ENCODE measurements at places on chromosomes 2 and 18. TPM values are rescaled to one million over a fixed set of nuclear protein-coding genes. Genes with fewer than 3 reads are reported as not detected.

Gene DGKD
- 22.3 TPM for total RNA-seq

Gene DHRS9
- total RNA-seq, result not detected

Gene PAX3
- total RNA-seq, result not detected

Gene SLC19A3
- 0.79 TPM for total RNA-seq

Gene MAB21L4
- 0.33 TPM for total RNA-seq

Gene GTF3C2
- 86.6 TPM for total RNA-seq

DNA sequence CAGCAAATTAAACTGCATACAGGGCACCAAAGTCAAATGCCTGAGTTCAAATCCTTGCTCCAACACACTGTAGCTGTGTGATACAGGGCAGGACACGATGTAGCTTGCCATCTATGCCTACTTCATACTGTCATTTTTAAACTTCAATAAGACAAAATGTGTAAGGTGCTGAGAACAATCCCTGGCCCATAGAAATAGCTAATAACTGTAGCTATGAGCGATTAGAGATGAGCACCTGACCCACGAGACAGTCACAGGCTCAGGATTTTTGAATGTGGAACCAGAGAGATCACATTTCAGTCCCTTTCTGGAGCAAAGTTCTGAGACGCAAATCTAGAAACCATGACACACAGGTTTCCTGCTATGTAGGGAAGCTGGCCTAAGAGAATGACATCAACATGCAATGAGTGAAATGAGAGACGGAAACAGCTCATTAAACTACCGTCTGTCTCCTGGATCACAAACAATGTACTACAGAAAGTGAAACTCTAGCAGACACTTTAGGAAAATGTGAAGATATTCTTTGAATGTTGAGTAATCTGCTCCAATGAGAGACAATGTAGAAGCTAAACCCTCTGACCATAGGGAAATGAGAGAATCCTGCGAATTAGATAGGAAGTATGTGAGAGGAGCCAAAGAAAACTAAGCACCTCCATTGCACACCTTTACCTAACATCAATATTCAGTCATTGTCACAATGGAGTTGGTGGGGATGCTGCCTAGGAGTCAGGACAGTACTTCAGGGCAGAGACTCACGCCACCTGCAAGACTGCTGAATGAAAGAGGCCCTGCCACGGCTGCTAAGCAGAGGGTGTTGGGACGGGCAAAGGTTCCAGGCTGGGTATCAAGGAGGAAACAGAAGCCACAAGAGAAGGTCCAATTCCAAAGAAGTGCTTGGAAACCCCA is 25.5 kb downstream of the B4GALT6 start:
- no peak for DNase-seq

DNA sequence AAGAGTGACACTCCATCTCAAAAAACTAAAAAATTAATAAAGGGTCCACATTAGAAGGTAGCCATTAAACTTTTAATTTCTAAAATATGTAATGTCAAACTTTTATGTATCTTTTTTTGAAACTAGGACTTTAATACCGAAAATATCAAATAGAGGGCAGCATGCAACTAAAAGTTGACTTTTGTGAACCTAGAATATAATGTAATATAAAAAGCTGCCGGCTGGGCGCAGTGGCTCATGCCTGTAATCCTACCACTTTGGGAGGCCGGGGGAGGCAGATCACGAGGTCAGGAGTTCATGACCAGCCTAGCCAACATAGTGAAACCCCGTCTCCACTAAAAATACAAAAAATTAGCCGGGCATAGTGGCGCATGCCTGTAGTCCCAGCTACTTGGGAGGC is 62.8 kb downstream of the INO80D start:
- DNase-seq, result no peak

GRCh38 chr2:120716641-120717585 is 18.8 kb upstream of the GLI2 start:
- DNase-seq, result no peak

- DNase-seq, result no peak
These were observed 360.6 kb downstream of the RND3 start for GRCh38 chr2:150126839-150127238.

DNA sequence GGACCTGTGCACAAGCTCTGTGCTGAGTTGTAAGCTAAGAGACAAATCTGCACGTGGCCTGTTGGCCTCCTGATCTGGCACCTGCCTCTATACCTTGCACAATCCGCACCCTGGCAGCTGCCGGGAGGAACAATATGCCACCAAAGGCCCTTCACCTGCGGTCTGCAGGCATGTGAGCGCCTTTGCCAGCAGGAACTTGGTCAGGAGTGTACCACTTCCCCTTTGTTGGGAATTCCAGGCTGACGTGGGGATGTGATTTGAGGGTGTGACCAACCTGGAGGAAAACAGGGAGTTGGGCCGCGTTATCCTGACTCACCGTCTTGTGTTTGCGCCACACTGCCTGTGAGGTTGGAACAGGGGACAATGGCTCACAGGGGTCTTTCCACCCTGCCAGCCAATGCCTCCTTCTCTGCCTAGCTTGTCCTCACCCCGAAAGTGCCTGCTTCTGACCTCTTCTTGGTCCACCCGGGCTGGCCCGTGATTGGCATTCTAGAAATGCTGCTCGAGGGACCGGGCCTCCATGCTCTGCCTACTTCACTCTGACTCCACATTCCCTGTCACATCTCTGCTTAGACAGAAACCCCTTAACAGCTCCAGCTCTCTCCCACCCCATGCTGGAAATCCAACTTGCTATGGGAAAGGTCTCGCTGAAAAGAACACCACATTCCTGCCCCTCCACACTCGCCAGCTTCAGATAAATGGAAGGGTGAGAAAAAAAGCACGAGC is 67.1 kb upstream of the MAP4K4 start:
- DNase-seq, result no peak

GRCh38 chr2:102436323-102436722 is 13.4 kb downstream of the IL18RAP start:
- DNase-seq, result no peak

DNA sequence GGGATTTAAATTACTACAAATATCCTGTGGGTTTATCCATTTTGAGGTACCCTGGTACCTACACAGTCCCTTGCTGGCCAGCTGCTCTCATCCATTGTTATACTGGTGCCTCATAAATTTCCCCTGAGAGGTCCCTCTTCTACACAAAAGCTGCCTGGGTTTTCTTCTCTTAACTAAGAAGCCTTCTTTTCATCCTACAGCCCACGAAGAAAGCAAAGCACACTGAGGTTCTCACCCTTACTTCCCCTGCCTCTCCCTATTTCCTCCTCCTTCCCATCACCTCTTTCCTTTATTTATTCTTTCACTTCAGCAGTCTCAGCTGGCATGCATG is 154.9 kb downstream of the CSRNP3 start:
- no peak for DNase-seq

- DNase-seq, result no peak
These were observed 1.0 kb upstream of the HJURP start for GRCh38 chr2:233855345-233855744.

- peak; percentile 22 for DNase-seq
These were observed 25.6 kb downstream of the ZNF236 start for GRCh38 chr18:76847916-76848315.

DNA sequence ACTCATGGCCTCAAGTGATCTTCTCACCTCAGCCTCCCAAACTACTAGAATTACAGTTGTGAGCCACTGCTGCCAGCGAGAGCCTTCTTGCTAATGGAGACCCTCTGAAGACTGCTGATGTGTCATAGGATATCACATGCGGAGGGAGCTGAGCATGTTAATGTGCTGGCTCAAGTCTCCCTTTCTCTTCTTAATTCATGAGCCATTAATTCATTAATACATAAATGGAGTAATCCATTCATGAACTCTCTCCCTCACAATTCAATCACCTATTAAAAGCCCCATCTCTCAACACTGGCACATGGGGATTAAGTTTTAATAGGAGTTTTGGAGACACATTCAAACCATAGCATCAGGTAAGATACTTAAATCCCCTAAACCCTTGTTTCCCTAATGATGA is 54.8 kb downstream of the SYT4 start:
- no peak for DNase-seq

DNA sequence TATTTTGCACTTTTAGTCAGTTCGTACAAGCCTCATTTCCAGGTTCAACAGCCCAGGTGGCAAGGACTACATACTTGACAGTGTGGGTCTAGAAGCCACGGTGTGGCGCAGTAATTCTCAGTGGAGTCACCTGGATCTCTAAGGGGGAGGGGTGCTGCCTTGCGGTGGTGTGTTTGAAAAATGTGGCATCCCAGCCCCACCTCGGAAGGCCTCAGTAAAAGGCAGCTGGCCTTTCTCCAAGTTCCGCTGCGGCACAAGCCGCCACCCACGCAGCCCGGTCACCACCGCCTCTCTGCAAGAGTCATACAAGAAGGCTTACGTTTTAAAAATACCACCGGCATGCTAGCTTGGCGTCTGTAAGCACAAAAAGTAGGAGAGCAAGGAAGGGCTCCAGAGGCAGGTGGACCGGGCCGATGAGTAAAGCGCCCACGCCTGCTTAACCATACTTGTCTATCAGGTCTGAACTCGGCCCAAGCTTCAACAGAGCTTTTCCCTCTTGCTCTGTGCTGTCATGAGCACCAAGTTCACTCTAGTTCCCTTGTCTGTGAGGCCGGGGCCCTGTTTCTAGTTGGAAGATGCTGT is 49.5 kb downstream of the SPRED2 start:
- DNase-seq, result peak; percentile 96

- peak; percentile 79 for DNase-seq
These were observed 131.9 kb downstream of the ASB1 start for GRCh38 chr2:238558456-238559099.

- no peak for DNase-seq
These were observed 197.2 kb upstream of the POU3F3 start for GRCh38 chr2:104656571-104657163.

- no peak for DNase-seq
These were observed 68.6 kb upstream of the SPOPL start for GRCh38 chr2:138432971-138433370.

- no peak for DNase-seq
These were observed 67.8 kb downstream of the TTC32 start for GRCh38 chr2:19833978-19834377.

GRCh38 chr2:218815649-218816048 is 16.0 kb downstream of the PRKAG3 start:
- DNase-seq, result no peak

DNA sequence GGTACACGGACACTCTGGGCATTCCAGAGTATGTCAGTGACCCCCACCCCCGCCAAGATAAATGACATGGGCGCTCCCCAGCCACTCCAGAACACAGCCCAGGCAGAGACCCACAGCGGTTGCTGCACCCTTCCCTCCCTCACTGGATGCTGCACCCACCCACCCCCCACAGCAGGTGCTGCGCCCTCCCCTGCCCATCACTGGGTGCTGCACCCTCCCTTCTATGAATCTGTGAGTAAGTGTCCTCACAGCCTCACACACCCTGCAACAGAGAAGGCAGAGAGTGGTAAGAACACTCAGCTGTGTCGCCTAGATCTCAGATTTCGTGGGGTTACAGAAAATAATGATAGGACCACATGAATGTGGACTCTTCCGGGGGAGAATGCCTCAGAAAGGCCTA is 23.5 kb downstream of the CHMP1B start:
- no peak for DNase-seq

DNA sequence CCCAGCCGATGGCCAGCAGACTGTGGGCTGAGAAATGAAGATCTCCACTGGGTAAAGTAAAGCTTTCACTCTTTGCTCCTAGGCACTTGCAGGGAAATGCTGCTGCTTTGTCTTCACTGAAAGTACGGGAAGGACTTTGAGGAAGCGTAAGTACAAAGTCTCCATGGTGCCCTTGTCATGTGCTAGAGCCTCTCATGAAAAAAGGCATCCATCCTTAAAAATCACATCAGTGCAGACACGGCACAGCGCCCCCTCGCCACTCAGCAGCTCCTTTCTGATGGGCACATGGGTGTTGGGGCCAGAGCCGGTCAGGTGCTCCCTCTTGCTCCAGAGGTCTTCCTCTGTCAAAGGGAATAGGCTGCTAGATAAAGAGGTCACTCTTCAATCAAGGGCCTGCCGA is 109.0 kb upstream of the STPG4 start:
- DNase-seq, result peak; percentile 43

- no peak for DNase-seq
These were observed 36.3 kb downstream of the RTP5 start for GRCh38 chr2:241905716-241906377.

- DNase-seq, result no peak
These were observed 63.6 kb downstream of the ANTXR1 start for GRCh38 chr2:69076601-69077000.

DNA sequence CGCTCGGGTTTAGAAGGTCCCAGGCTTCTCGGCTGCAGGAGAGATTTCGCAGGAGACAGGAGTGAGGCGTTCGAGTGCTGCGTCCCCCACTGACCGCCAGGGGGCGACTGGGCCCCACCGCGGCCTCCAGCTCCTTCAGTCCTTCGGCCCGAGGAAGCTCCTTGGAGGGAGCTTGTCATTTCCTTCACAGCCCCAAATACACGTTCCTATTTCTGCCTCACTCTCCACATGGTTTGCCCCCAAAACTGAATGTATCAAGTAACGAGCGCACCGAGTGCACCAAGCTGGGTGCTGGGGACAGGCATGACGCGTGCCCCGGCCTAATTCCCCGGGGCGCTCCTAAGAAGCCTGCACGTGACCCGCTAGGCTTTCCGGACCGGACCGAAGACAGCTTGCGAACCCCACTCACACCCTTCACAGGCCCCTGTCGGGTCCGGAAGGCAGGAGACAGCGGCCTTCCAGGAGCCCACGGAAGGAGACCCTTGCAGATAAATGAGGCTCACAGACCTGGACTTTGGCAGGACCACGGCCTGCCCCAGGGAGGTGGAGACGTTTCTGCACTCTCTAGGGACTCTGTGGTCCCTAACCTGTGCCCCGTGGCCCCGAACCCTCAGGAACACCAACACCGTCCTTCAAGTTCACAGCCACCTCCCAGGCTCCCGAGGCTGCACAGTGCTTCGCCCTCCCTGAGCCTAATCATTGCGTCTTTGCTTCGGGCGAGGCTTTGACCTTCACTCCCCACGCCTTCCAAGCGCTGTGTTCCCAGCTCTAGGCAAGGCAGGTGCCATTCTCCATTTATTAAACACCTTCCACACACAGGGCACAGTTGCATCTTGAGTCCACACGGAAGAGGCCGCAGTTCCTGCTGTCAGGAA is 13.0 kb upstream of the FAHD2A start:
- peak; percentile 71 for DNase-seq

GRCh38 chr2:211867845-211868451 is 670.7 kb downstream of the ERBB4 start:
- no peak for DNase-seq

- no peak for DNase-seq
These were observed 37.7 kb upstream of the NT5C1B start for GRCh38 chr2:18626958-18627650.

DNA sequence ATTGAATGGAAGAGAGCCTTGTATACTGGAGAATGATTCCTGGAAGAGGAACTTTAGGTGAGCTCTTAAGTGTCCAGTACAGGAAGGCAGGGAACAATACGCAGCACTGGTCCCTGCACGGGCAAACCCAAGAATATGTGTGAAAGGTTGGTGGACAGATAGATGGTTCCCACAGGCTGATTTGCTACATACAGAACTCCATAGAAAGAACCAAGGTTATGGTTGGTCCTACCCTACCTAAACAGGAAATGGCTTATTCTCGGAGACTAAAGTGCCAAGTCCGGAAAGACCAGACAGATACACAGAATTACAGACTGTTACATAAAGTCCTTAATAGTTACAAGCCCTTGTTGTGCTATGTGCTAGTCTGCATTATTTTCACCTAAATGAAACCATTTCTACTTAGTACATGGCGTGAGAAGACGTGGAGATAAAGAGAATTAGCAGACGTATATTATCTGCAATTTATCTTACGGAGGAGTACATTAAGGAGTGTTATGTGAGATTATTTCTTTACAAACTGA is 1.2 kb downstream of the REV1 start:
- DNase-seq, result no peak

- no peak for DNase-seq
These were observed 118.9 kb upstream of the NT5C1B start for GRCh38 chr2:18708203-18708715.

Measured in thyroid gland (tissue), 4 donors.